ENCODE measurements at places on chromosomes 5 and 9.

GRCh38 chr9:80158131-80158530 is 586.4 kb downstream of the TLE4 start:
- DNase-seq = no peak

- DNase-seq = no peak
Measured at GRCh38 chr9:81591791-81592190, 97.6 kb downstream of the TLE1 start.

DNA sequence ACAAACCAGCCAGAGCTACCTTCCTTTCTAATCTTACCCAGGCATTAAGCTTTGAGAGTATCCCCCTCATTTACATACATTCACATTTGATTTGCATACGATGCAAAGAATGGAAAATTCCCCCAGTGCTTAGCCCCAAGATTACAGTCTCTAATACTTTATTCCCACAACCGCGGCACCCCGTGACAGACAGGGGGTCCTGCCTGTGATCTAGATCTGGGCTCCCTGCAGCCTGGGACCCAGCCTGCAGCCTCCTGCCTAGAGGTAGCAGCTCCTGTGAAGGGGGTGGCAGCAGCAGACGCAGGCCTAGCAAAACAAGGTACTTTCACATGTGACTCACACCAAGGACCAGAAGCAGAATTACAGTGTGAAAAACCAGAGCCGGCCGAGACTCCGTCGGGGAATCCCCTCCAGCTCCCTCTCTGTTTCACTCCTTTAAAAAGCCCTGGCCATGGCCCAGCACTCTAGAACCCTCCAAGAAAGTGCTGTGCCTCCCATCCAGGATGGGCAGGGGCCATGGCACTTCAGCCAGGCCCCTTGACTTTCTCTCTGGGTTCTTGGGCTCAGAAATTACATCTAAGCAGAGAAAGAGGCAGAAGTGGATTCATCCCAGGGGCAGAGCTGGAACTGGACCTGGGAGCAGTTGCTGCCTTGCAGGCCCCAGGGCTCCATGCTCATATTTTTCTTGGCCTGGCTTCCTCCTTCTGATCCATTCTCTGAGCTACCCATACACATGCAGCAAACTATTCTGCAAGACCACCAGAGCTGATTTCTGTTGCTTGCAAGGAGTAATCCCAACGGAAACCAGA is 14.0 kb upstream of the TCF7 start:
- DNase-seq = peak; percentile 72

DNA sequence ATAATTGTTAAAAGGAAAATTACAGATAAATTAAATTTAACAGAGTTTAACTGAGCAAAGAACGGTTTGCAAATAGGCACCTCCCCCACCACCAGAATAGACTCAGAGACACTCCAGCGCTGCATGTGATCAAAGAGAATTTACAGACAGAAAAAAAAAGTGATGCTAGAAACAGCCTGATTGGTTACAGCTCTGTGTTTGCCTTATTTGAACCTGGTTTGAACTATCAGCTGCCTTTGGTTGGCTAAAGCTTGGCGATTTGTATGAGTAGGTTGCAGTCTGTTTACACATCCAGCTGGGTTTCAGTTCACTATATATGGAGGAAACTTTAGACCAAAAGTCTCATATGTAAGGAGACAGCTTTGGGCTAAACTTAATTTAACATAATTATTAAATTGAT is 249.1 kb downstream of the ENC1 start:
- DNase-seq = no peak

GRCh38 chr9:16459421-16460148 is 410.9 kb downstream of the BNC2 start:
- no peak for DNase-seq

DNA sequence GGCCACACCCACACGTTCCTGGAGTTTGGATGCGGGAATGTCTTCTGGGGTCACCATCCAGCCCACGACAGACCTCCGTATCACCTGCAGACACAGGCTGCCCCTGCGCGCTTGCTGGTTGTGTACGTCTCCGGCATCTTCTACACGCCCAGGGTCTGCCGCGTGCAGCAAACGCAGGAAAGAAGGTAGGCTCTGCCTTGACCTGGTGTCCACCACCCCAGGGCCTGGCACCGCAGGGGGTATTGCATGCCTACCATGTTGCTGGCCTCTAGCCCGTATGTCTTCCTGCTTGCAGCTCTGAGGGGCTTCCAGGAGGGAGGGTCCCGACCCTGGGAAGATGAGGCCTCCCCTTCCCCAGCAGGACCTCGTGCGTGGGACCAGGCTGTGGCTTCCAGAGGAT is 298.8 kb upstream of the IRX4 start:
- DNase-seq = no peak

DNA sequence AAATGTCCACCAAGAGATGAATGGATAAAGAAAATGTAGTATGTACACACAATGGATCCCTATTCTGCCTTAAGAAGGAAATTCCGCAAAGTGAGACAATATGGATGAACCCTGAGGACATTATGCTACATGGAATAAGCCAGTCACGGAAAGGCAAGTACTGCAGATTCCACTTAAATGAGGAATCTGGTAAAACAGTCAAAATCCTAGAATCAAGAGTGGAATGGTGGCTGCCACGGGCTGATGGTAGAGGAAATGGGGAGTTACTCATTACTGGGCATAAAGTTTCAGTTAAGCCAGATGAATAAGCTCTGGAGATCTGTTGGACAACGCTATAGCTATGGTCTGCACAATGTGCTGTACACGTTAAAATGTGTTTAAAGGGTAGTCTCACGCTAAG is 47.2 kb downstream of the STK10 start:
- DNase-seq = no peak

DNA sequence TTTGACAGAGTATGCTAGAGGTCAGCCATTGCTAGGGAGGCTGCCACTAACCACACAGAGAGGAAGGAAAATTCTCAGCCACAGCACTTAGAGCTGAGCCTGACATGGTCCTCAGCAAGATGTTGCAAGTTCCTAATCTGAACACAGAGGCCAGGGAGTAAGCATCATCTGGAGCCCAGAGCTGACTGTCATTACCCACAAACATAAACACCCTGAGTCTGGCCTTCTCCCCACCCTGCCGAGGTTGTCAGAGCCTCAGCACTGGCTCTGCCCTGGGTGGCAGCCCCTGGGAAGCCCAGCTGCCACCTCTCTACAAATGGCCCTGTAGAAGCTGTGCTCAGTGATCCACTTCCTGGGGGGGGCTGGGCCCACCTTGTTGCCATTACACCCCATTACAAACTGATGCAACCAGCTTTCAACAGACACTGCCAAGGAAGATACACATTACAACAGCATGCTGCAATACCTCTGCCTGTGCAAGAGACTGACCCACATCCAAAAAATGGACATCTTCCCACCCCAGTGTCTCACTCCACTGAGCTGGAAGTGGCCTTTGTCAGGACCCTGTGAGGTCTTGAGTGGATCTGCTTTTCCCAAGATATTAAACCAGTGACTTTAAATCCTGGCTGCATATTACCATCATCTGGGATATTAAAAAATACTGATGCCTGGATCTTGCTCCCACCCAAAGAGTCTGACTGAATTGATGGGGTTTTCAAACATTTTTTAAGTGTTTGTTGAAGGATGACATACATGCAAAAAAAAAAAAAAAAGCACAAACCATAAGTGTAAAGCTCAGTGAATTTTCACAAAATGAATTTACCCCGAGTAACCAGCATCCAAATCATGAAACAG is 33.0 kb downstream of the IRF1 start:
- DNase-seq = no peak
